ENCODE measurements at places on chromosomes 7 and 10.

- no peak for DNase-seq
These were observed 211.2 kb downstream of the CRPPA start for GRCh38 chr7:16210171-16210570.

GRCh38 chr7:18520450-18521235 is 25.1 kb downstream of the HDAC9 start:
- DNase-seq = peak; percentile 52

DNA sequence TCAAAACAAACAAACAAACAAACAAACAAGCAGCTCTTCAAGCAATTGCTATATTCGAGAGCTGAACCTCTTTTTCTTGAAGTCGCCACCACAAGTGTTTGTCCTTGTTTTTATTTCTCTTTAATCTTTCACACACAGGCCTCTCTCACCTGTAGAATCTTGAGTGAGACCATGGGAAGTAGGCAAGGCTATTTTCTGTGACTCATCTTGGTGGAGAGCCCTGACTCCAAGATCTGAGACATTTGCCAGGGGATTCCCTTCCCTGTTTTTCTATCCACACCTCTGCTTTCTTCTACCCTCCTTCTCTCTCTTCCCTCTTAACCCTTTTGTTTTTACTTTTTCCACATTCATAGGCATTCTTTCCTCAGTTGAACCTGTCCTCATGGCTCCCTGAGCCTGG is 8.0 kb upstream of the TAS2R60 start:
- no peak for DNase-seq

DNA sequence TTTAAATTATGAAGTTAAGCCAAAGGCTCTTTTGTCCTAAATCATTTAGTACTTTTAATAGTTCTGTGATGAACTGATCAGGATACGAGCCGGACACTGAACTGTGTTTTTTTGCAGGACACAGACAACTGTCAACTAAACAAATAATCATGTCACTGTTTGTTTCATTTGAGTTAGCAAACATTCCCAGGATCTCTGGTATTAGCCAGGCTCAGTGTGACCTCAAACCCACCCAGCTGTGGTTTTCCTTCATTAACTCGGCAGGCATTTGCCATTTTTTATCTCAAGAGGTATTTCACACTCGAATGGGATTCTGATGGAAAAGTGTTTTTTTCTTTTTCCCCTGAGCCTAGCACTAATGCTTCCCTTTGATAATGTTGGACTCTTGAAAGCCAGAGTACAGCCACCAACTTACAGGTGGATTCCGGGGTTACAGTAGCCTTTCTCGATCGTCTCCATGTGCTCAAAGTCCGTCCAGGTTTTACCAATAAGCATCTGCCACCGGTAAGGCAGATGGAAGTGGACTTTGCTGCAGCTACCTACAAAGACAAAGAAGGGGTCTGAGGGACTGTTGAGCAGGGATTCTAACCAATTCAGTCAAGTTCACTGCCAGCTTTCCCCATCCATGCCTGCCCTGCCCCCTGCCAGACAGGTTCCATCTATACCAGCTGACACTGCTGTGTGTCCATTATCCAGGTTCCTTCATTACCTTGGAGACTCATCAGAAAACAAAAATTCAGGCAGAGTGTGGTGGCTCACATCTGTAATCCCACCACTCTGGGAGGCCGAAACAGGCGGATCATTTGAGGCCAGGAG is 33.4 kb downstream of the ZC3HAV1 start:
- DNase-seq = no peak

DNA sequence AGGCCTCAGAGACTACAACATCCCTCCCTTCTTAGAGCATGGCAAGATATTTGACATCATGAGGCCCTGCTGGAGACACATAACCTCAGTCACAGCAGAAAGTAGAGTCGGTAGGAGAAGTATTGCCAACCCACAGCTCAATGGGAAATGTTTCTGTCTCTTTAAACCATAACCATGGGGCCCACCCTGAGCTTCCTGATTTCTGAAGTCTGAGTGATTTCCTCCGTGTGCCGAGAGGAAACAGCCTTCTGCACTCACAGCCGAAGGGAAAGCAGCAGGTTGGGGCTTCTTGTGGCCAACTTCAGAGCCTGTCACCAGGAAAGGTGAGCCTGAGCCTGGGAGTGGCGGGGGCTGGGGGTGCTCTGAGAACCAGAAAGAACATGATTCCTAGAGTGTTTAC is at the start of gene GIMAP1:
TSS of gene GIMAP1 (plus strand) at position 246 of the 400 bp plus-strand sequence. CDS start 2,435 bp downstream, outside the sequence.
- no peak for DNase-seq

GRCh38 chr10:61888744-61889143 is 12.8 kb upstream of the ARID5B start:
- no peak for DNase-seq

DNA sequence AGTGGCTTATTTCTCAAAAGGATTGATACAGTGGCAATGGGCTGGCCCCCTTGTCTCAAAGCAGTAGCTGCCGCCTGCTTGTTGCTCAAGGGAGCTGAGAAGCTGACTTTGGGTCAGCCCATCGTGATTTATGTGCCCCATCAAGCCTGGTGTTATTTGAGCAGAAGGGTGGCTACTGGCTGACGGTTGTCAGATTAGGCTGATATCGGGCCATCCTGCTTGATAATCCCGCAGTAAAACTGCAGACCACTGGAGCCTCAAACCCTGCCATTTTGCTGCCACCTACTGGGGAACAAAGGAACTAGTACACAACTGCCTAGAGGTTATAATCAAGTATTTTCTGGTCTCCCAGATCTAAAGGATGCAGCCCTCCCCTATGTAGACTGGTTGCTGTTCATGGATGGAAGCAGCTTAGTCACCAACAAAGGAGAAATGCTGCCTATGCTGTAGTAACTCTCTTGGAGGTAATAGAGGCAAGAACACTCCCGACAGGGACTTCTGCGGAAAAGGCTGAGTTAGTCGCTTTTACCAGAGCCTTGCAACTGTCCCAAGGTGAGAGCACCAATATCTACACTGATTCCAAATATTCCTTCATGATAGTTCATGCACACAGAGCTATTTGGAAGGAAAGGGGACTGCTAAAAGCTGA is 65.9 kb upstream of the ZNF92 start:
- peak; percentile 68 for DNase-seq

GRCh38 chr10:132310701-132311337 is 3.1 kb upstream of the STK32C start:
- no peak for DNase-seq

GRCh38 chr7:25246306-25246705 is 18.0 kb upstream of the NPVF start:
- no peak for DNase-seq

DNA sequence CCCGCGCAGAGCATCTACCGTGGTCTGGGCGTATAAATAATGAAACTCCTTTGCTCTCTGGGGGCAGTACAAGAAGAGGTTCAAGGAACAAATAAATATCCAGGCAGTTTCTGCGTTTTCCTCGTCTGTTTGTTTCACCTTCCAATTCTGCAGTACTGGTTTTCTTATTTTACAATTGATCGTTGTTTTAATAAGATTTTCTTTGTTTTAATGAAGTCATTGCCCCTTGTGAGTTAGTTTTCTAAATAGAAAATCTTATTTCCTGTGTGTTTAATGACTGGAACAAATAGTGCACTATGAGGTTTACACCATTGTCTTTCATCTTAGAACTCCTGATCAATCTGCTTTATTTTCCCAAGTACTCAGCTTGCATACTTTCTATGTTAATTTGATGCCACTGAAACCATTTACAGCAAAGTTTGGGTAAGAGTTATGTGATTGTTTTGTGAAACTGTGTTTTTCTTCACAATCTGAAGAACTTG is 1.2 kb downstream of the PLEKHA1 start:
- DNase-seq = no peak

- no peak for DNase-seq
These were observed 41.5 kb upstream of the EBLN1 start for GRCh38 chr10:22259280-22259679.

DNA sequence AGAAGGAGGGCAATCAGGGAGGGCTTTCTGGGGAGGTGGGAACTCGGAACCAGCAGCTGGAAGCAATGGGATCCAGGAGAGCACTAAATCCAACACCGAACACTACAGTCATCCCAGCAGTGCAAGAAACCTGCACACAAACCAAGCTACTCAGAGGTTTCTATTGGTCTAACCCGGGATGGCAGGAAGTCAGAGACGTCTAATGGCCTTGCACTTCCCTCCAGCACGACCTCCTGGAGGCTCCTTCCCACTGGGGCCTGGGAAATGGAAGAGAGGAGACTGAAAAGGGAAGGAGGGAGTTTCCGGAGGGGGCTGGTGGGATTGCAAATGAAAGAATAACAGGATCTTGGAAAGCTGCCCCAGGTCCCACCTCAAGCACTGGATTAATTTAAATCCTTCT is 56.3 kb downstream of the TEX36 start:
- DNase-seq = no peak

DNA sequence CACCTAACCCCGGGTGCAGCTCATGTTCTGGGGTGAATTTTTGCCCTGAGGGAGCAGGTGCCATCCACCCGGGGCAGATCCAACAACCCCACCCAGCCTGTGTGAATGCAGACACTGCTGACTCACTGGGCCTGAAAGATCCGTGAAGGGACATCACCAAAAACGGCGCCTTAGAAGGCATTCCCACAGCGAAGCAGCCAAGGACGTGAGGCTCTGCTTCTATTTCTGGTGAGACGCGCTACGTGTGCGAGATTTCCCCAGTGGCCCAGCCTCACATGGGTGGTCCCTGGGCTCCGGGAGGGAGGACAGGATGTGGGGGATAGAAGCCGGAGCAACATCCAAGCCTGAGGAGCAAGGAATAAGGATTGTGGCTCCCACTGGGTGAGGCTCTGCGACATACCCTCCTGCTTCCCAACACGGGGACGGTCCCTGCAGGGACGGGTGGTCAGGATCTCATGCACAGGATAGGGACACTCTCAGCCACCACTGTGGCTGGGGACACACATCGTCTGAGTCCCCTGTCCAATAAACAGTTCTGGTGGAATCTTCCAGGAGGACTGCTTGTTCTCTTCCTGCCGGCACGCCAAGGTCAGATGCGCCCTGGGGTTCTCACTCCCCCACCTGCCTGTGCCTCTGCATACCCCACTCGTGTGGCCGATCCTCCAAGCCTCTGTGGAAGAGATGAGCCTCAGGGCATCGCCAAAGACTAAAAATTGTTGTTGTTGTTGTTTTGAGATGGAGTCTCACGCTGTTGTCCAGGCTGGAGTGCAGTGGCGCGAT is 70.2 kb downstream of the ZRANB1 start:
- no peak for DNase-seq

DNA sequence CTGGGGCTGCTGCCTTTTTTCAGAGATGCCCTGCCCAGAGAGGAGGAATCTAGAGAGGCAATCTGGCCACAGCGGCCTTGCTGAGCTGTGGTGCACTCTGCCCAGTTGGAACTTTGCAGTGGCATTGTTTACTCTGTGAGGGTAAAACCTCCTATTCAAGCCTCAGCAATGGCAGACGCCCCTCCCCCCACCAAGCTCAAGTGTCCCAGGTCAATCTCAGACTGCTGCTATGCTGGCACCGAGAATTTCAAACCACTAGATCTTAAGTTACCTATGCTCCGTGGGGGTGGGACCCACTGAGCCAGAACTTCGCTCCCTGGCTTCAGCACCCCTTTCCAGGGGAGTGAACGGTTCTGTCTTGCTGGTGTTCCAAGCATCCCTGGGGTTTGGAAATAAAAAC is 77.2 kb downstream of the EXOC4 start:
- DNase-seq = no peak

DNA sequence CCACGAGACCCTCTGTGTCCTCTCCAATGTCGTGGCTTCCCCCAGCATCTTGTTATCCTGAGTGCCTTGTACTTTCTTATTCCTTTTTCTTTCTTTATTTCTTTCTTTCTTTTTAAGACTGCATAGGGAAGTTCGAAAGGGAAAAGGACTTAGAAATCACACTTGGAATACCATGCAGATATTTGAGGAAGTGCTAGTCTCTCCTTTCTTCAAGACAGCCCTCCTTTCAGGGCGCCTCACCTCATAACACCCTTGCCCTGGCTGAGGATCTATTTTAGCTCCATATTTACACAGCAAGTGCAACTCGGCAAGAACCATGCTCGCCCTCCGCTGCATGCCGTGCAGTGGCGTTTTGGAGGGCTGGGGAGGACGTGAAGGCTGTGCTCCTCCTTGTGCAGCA is 232.3 kb upstream of the GLI3 start:
- DNase-seq = no peak

DNA sequence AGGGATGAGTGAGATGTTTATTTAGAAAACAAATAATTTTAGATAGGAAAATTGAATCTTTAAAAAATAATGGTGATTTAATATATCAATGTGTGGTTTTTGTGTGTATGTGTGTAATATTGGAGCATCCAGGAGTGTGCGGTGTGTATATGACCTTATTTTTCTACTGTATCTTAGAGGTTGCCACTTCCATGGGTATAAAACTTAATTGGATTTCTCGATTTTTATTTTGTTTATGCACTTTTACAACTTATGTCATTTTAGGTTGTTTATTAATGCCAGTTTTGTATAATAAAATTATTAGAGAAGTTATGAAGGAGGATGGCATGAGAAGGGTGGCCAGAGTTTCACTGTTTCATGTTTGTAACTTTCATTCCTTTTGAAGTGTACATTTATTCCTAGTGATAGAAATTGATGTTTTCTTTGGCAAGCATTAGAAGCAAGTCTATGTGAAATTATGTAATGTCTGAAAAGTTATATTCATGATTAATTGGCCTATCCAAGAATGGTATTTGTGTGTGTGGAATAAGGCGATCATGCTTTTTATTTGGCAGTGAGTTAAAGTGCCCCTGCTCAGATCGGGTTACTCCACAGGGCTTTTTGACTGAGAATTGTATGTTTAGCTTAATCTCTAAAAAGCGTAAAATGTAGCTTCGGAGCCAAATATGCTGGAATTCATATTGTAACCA is 110.3 kb downstream of the KAT6B start:
- peak; percentile 72 for DNase-seq

GRCh38 chr10:89360157-89360556 is 17.7 kb upstream of the IFIT1B start:
- DNase-seq = no peak

GRCh38 chr10:124545351-124546054 is 83.9 kb downstream of the LHPP start:
- DNase-seq = no peak

DNA sequence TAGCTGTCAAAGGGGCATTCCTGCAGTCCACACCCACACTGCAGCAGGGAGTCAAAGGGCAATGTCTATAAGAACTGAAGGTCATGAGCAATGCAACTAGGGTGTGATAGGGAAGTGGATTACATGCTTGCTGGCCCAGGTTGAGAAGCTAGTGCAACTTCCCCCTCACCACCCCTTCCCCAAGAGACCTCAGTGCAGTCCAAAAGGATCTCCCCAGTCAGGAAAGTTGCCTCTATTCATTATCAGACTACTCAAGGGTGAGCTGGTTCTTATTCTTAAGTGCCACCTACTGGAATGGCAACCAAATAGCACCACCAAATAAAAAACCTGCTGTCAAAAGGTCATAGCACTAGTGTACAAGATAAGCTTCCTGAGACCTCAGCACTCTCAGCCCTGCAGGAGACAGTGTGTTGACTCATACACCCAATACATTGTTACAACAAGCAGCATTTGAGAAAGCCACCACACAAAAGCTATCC is 28.2 kb downstream of the MTERF1 start:
- DNase-seq = no peak

GRCh38 chr10:59336632-59337031 is 25.7 kb downstream of the FAM13C start:
- DNase-seq = peak; percentile 57

GRCh38 chr10:14648005-14648765 is 126.5 kb downstream of the FAM107B start:
- peak; percentile 76 for DNase-seq
